ENCODE measurements at places on chromosomes 6 and 20.

GRCh38 chr6:123636782-123637181, at the start of gene TRDN:
Gene TRDN (minus strand): TSS chr6:123636950. CDS start chr6:123636775, 175 bp downstream.
- DNase-seq: no peak

DNA sequence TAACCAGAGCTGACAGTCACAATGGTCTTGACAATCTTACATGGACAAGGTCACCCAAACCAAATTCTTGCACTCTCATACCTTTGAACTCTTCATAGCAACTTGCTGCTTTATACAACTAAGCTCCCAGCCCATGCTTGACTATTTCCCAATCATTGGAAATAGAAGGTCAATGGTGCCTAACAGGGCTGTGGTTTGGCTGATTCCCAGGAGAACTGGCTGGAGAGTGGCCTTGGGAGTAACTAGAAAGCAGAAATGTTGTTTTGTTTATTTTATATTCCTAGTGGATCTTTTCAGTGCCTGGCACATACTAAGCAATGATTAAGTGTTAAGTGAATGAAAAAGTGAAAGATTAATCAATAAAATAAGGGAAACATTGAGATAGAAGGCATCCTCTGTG, 3.0 kb downstream of the SPINT4 start:
- no peak for DNase-seq

DNA sequence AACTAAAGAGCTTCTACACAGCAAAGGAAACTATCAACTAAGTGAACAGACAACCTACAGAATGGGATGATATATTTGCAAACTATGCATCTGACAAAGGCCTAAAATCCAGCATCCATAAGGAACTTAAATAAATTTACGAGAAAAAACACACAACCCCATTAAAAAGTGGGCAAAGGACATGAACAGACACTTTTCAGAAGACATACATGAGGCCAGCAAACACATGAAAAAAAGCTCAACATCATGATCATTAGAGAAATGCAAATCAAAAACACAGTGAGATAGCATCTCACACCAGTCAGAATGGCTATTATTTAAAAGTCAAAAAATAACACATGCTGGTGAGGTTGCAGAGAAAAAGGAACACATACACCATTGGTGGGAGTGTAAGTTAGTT, 24.5 kb downstream of the AGPAT4 start:
- no peak for DNase-seq

DNA sequence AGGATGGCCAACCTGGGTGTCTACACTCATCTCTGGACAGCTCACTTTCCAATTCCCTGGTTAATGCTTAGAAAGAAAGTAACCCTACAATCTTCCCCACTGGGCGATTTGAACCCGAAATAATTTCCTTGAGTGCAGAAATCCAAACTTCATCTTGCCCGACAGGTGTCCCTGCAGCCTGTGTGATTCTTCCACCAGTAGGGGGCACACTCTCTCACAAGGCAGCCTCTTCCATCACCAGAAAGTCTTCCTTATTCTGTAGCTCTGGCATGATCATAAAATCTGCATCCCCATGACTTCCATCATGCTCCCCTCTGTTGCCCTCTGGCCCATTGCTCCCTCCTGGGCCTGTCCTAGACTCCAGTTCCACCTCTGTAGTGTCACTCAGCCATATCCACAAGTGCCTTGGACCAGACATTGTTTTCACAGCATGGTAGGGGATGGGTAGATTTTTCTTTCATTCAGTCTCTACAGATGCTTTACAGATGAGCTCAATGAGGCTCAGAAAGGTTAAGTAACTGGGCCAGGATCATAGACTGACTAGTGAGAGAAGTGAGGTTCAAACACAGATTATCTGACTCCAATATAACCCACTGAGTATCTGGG, 170.4 kb upstream of the SPTLC3 start:
- DNase-seq: no peak

GRCh38 chr6:13256266-13257001, 71.9 kb downstream of the TBC1D7 start:
- DNase-seq: no peak

DNA sequence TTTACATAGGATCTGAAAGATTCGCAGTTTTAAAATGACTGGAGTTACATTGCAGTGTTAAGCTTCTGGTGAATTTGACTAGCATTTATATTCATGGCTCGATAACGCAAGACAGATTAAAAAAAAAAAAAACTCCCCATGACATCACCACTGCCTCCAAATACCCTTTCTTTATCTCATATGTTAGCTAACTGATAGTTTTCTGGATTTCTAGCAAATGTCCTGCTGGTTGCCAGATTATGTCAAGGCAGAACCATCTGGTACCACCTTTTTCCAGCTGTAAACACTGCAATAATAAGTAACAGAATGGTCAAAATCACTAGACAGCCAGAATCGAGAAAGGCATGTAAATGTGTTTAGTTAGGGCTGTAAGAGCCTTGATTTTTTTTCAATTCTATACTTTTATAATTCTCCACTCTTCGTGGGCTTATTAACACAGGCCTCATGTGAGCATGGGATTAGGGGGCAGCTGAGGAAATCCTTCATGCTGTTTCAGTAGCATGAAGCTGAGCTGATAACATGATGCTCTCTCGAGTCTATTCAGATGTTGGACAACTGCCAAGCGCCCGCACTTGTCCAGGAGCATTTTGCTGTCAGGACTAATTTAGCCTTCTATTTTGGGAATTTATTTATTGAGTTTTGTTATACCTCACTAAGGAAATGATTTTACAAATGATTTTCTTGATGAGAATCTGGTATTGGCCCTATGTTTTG, 166.0 kb upstream of the SCGN start:
- DNase-seq: no peak

DNA sequence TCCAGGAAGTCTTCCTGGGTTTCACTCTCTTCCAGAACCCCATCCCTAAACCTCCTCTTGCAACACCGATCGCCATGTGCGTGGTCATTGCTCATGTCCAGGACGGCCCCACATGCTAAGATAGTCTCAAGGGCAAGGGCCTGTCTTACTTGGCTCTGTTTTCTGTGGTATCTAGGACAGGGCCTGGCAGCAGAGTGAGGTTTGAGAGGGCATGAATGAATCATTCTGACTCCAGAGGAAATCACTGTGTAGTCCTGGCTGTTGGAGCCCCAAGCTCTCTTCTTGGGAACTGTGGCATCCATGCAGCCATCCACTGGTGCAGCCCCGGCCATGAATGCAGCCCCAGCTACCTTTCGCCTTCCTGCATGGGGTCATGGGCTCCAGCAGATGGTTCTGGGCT, 12.4 kb downstream of the SIRPA start:
- no peak for DNase-seq

DNA sequence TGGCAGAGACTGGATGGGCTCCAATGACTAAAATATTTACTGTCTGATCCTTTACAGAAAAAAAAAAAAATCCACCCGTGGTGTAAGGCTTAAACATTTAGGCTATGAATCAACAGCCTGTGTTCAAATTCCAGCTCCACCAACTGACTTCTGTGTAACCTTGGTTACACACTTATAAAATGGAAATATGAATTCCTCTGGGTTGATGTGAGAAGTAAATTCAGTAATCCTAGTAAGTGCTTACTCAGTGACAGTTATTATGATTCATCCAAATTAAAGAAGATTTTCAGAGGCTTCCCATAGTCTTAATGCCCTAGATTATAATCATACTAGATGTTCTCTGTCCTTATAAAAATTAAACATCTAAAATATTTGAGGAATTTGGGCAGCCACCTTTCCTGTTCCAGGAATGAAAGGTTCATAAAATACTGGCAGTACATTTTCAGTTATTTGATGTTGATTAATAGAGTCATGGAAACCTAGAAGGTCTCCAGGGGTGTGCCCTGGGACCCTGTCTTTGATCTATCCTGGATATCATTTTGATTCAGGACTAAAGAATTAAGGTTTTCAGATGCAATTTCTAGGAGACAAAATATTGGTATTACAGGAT, 180.3 kb upstream of the ZNF217 start:
- DNase-seq: no peak

- DNase-seq: no peak
These were observed 17.4 kb upstream of the PRDM13 start for GRCh38 chr6:99589290-99589672.

- no peak for DNase-seq
These were observed 3.7 kb downstream of the FOXF2 start for GRCh38 chr6:1392813-1393640.

GRCh38 chr20:3471397-3472021, 691 bp downstream of the ATRN start:
- no peak for DNase-seq

GRCh38 chr6:13511913-13512717, 24.7 kb upstream of the GFOD1 start:
- DNase-seq: no peak

GRCh38 chr6:136529710-136530109, 20.5 kb downstream of the MAP7 start:
- DNase-seq: no peak

GRCh38 chr20:2042400-2042799, 48.5 kb upstream of the PDYN start:
- no peak for DNase-seq

GRCh38 chr20:52540509-52540908, 348.9 kb upstream of the ZFP64 start:
- DNase-seq: no peak

GRCh38 chr20:38094373-38094891, 60.9 kb downstream of the RPRD1B start:
- DNase-seq: no peak

GRCh38 chr20:21020659-21021471, 85.3 kb downstream of the LINC00237 start:
- no peak for DNase-seq

- DNase-seq: no peak
These were observed 22.1 kb upstream of the TINAG start for GRCh38 chr6:54286141-54286540.

DNA sequence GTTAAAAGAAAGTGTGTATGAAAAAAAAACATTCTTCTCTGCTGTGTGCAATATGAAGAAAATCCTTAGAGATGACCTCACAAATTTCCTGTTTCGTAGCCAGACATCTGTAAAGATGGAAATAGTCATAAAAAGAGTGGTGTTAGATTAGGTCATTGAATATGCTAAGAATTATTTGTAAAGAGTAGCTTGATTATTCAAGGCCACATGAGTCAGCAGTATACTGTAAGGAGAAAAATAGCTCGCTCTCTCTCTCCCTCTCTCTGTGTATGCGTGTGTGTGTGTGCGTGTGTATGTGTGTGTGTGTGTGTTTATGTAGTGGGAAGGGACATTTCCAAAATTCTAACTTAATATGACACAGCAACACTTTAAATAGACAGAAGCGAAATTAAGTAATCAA, 78.8 kb downstream of the PTCHD4 start:
- no peak for DNase-seq

DNA sequence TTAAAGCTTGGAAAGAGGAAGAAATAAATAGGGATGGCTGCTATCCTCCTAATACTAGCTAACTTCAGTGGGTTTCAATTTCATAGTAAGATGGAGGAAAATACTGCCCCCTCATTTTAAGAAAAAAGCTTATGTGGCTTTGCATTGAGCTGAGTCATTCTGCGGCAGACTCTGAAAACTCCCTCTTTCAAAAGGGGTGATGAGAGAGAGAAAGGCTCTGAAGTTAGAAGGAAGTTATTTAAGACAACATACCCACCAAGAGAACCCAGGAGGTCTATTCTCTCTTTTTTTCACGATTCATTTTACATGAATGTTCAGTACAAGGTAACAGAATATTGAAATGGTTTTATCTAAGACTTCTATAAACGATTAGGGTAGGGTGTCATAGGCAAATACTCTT, 4.5 kb downstream of the PRDM13 start:
- DNase-seq: no peak

GRCh38 chr6:14197118-14197517, 79.5 kb downstream of the CD83 start:
- DNase-seq: no peak

DNA sequence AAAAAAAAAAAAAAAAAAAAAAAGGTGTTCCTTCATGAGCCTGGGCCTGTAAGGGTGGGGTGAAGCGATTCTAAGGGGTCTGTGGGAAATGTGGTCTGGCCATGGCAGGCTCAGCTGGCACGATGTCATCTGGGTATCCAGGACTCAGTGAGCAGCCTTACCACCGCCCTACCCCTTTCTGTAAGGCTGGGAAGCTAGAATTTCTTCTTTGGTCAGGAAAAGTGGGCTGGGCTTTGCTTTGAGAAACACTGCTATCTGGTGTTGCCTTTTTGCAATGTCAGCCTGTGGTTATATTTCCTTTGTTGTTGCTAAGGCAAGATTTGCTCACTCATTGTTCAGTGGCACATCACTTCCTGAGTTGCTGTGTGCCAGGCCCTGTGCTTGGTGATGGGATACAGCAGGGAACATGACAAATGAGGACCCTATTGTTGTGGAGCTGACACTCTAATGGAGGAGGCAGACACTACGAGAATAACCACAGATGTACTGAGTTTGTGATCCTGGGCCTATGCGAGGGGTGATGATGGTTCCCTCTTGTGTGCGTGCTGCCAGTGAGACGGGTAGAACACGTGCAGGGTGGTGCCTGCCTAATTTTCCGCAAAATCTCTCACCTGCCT, 45.9 kb upstream of the ZNFX1 start:
- DNase-seq: no peak

DNA sequence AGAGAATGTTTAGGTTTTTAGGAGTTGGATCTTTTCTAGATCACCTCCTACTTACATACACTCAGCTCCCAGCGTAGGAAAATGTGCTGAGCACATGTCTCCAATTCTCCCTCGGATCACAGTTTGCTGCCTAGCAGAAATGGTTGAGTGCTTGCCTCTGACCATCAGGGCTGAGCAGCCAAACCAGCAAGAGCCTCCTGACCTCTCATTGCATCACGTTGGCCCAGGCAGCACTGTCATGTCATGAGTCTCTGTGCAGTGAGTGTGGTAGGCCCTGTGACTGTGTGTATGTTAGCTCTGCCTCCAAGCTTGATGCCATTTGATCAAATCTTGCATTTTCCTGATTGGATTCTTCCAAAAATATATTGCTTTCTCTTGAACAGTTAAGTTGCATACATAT, 112.0 kb downstream of the LRRC1 start:
- no peak for DNase-seq

DNA sequence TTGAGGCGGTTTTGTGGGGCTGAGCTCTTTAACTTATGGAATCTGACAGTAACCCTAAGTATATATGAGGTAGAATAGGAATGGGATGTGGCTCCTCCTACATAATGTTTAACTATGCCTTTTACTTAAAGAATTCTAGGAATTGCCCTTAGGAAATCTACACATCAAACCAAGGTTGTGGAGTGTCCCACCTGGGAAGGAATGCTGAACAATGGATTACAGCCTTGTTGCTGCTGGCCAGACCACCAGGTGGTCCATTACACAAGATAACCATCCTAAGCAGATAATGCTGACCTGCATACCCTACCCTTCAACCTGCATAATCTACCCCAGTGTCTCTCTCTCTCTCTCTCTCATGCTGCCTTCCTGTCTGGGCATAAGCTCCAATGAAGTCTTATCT, 35.0 kb upstream of the SLC22A16 start:
- DNase-seq: no peak

GRCh38 chr6:53461041-53461656, 83.8 kb downstream of the GCLC start:
- DNase-seq: no peak

GRCh38 chr6:143607168-143607567, 70.6 kb upstream of the PHACTR2 start:
- DNase-seq: no peak

GRCh38 chr20:53001498-53002301, 29.5 kb downstream of the TSHZ2 start:
- DNase-seq: no peak
